ENCODE measurements at places on chromosomes 4 and X. TPM values are rescaled to one million over a fixed set of nuclear protein-coding genes. Genes with fewer than 3 reads are reported as not detected.

DNA sequence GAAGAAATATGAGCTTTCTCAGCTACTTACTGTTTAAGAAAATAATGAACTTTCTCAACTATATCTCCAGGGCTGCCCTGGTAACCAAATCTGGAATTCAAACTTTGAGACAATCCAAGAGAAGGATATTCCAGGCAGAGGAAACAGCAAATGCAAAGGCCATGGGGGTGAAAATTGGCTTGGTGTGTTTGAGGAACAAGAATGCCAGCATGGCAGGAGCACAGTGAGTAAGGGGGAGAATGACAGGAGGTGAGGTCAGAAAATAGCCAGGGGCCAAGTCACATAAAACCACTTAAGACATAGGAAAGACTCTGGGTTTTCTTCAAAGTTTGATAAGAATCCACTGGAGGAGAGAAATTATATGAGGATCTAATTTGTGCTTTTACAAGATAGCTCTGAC, 27.2 kb upstream of the BTC start:
- no peaks in the 10 kb centered on the region for H3K36me3 ChIP-seq
- DNase-seq = no peak
- no peaks in the 10 kb centered on the region for H3K27me3 ChIP-seq
- no peaks in the 10 kb centered on the region for H3K4me1 ChIP-seq
- no peak overlapping the region for H3K27ac ChIP-seq

DNA sequence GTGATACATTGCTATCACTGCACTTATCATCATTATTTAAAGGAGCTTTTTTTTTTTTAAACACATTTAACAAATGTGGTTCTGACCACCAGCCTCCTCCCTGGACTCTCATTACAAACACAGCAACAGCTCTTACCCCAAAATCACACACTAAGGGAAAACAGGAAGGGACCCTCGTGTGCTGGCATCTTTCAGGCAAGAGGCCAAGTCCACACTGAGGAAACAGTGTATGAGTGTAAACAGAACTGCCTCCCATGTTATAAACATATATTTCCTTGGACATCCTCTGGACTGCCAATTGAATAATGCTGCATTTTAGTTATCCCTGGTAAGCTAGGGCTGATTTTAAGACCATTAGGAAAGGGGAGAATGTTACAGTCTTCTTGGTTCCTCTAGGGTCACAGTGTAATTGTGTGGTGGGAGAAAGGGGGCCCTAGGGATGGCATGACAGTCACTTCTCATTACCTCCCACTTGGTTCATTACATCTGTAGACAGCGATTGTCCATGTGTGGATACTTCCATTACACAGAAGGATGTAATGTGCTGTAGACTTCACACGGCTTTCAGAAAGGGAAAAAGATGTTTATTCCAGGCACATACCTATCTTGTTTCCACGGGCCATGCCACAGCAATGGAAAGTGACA, 244.6 kb upstream of the TET2 start:
- peaks cover 9% of the 10 kb centered on the region for H3K27me3 ChIP-seq
- H3K36me3 ChIP-seq = peaks cover 3% of the 10 kb centered on the region
- no peak overlapping the region for H3K4me3 ChIP-seq

GRCh38 chrX:30981968-30982367, 89.9 kb downstream of the FTHL17 start:
- no peak overlapping the region for H3K27ac ChIP-seq
- H3K27me3 ChIP-seq = no peaks in the 10 kb centered on the region
- H3K4me1 ChIP-seq = no peaks in the 10 kb centered on the region
- no peak for DNase-seq
- no peak overlapping the region for H3K4me3 ChIP-seq
- H3K36me3 ChIP-seq = no peaks in the 10 kb centered on the region

Gene KCNE5
- total RNA-seq = 3.7 TPM

Gene PLK4
- 40.2 TPM for total RNA-seq

Gene SYN1
- 11.7 TPM for total RNA-seq

Gene CXCL11
- total RNA-seq = not detected
